ENCODE measurements at places on chromosomes 6 and 20.

DNA sequence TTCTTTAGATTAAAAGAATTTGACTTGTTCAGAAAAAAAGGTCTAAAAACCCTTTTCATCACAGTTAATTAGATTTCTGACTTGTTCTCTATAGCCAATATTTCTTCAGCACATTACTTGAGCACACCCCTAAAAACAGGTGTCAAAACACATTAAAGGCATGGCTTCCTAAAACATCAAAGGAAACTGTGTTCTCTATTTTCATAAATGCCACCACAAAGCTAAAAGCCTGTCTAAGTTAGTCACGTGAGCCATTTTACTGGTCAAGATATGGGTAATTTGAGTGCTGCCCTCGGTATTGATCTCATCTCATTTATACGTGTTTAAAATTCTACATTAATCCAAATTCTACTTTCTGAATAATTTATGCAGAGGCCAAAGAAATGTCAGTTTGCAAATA is 580.5 kb downstream of the HAO1 start:
- no peak for DNase-seq

DNA sequence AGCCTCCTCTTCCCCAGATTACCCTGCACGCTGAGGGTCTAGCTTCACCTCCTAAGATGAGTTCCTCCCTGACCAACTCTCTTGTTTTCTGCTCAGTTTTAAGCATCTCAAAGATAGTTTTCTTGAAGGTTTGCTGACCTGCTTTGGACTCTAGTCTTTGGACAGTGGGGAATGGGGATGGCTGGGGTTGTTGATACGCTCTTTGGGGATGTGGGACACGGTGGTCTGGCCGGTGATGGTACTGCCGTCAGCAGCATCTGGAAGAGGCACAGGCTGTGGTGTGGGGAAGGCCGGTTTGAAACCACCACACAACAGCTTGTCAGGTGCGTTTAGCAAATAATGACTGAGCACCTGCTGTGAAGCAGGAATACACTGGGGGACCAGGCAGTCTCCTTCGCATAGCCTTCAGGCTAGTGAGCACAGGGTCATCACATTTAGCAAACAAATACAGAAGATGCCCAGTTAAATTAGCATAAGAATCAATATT is 94.1 kb downstream of the TMEM242 start:
- no peak for DNase-seq

- DNase-seq = no peak
These were observed 20.0 kb downstream of the ZNF341 start for GRCh38 chr20:33751775-33752174.

- DNase-seq = no peak
These were observed 383.7 kb upstream of the IRAK1BP1 start for GRCh38 chr6:78483553-78484197.

- DNase-seq = no peak
These were observed 453.2 kb downstream of the QKI start for GRCh38 chr6:163867518-163868292.

- DNase-seq = no peak
These were observed 21.0 kb upstream of the GCLC start for GRCh38 chr6:53565886-53566285.

GRCh38 chr6:149053848-149054558 is 263.5 kb upstream of the TAB2 start:
- no peak for DNase-seq

DNA sequence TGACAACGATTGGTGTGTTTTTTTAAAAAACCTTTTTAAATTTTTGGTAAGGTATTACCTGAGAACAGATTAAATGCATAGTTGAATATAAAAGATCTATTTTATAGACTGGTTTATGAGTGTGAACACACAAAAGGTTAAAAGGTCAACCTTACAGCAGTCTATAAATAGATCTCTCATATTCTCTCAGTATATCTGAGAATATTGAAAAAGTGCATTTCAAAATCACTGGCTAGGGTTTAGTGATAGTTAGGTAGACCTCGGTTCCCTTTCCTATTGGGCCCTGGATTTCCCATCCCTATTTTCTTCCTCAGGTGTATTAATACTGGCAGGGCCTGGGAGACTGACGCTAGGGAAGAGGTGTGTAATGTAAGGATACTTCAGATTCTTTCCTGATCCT is 723 bp upstream of the ZNF451 start:
- no peak for DNase-seq

GRCh38 chr6:129576456-129576855 is 133.5 kb downstream of the ARHGAP18 start:
- DNase-seq = no peak

GRCh38 chr20:5156675-5157448 is 30.1 kb downstream of the CDS2 start:
- DNase-seq = no peak

- DNase-seq = no peak
These were observed 234.7 kb upstream of the FKBP1C start for GRCh38 chr6:62976566-62976965.

DNA sequence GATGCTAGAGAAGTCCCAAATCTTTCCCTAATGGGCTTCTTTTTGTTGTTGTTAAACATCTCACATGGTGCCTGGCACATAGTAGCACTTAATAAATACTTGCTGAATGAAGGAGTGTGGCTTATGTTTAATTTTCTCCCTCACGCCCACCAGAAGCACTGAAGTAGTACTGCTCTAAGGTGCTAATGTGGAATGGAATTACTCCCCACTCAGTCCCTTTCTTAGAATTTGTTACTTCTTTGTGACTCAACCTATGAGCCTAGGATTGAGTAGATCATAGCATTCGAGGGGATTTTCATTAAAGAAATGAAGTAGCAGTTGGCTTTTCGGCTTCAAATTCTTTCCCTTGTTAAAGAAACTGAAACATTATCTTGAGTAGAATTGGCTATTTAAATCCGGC is 192.8 kb downstream of the CLIC5 start:
- DNase-seq = no peak

DNA sequence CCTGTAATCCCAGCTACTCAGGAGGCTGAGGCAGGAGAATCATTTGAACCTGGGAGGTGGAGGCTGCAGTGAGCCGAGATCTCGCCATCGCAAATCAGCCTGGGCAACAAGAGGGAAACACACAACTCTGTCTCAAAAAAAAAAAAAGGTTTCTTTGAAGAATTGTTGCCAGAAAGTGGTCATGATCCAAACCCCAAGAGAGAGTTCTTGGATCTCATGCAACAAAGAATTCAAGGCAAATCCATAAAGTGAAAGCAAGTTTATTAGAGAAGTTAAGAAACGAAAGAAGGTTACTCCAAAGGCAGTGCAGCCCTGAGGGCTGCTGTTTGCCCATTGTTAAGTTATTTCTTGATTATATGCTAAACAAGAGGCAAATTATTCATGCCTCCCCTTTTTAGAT is 14.5 kb upstream of the KIFC1 start:
- DNase-seq = no peak

- no peak for DNase-seq
These were observed 7.9 kb downstream of the SDHAF4 start for GRCh38 chr6:70574643-70575042.

DNA sequence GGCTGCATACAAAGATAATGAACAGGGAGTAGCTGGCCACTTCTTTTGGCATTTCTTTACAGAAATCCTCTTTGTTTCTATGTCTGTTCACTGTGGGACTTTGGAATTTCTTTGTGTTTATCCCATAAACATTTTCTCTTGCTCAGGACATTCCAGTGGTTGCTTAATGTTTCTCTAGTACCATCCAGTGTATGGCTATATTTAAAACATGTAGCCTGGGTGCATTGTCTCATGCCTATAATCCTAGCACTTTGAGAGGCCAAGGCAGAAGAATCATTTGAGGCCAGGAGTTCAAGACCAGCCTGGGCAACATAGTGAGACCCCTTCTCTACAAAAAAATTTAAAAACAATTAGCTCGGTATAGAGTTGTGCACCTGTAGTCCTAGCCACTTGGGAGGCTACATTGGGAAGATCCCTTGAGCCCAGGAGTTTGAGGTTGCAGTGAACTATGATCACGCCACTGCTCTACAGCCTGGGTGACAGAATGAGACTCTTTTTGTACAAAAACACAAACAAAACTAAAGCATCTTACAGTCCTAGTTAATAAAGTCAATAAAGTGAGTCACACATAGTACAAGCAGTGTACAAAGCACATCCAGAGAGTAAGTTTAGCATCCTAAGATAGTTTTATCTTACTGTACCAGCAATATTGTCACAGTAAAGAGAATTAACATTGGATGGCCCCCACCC is 63.3 kb downstream of the ZFAND3 start:
- no peak for DNase-seq

DNA sequence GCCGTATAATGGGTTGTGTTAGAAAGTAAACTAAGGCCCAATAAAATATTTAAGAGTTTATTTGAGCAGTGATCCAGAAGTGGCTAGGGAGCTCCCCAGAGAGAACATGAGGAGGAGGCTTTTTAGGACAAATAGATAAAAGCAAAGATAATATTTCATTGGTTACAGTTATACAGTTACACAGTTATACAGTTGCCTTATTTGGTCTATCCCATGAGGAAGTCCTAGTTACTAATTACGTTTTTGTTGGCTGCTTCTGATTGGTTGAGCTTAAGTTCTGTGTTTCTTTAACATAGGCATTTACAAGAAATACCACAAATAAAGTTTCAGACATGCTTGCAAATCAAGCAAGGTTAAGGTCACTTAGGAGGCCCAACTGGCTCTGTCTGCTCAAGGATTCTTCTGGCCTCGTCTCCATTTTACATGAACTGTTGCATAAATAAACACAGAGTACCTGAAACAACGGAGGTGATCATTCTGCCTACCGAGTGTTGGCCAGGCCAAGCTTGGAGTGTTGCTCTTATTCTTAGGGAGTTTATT is 7.0 kb downstream of the UBD start:
- peak; percentile 86 for DNase-seq

DNA sequence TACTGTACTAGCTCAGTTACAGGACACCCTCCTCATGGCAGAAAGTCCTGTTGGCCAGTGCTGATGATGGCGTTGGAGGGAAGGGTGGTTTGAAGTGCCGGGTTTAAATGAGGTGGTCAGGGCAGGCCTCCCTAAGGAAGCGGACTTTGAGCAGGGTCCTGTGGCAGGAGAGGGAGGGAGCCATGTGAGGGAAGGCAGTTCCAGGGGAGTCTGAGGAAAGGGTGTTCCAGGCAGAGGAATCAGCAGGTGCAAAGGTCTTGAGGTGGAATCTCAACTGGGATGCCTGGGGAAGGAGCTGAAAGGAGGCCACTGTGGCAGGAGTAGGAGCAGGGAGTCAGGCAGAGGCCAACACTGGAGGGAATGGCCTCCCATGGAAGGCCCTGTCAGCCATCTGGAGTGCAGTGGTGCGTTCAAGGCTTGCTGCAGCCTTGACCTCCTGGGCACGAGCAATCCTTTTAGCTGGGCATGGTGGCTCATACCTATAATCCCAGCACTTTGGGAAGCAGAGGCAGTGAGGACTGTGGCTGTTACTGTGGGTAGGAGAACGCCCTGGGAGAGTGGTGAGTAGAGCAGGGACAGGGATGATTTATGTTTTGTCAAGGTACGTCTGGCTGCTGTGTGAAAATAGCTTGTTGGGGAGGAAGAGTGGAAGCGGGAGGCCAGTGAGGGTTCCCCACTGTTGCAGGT is 26.2 kb downstream of the VSTM2L start:
- no peak for DNase-seq

- no peak for DNase-seq
These were observed 9.9 kb upstream of the F13A1 start for GRCh38 chr6:6330407-6330806.

GRCh38 chr6:16470502-16471221 is 232.3 kb downstream of the GMPR start:
- no peak for DNase-seq

GRCh38 chr20:8067082-8067481 is 47.5 kb upstream of the TMX4 start:
- no peak for DNase-seq

- DNase-seq = peak; percentile 52
These were observed 45.9 kb downstream of the ZNF217 start for GRCh38 chr20:53547664-53548239.

GRCh38 chr6:129966125-129966524 is 52.3 kb upstream of the L3MBTL3 start:
- no peak for DNase-seq

GRCh38 chr6:54108271-54108670 is 3.0 kb upstream of the MLIP start:
- DNase-seq = no peak

GRCh38 chr20:54047720-54048119 is 22.7 kb downstream of the BCAS1 start:
- DNase-seq = no peak

GRCh38 chr6:73076211-73076954 is 148.9 kb downstream of the KHDC1L start:
- DNase-seq = no peak

GRCh38 chr20:51139891-51140290 is 117.0 kb upstream of the KCNG1 start:
- DNase-seq = no peak

DNA sequence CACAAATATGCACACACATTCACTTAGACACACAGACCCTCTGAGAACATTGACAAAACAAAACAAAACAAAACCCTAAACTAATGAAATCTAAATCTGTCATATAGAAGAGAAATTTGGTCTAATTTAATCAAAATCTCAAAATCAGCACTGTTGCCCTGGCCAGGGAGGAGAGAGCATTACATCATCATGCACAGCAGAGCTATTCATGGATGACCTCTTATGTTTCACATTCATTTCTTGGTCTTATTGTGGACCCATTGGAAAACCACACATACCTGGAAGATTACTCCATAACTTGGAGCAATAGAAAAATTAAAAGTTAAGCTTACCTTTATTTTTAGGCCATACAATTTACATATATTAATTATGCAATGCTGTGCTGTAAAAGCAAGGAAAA is 1223.6 kb upstream of the GJE1 start:
- no peak for DNase-seq

GRCh38 chr20:52529826-52530225 is 338.2 kb upstream of the ZFP64 start:
- DNase-seq = no peak

GRCh38 chr6:13924146-13924948 is 405 bp upstream of the RNF182 start:
- DNase-seq = peak; percentile 44

GRCh38 chr6:2911171-2911570 is 8.1 kb upstream of the SERPINB9 start:
- DNase-seq = no peak

- no peak for DNase-seq
These were observed 143.6 kb downstream of the VEGFA start for GRCh38 chr6:43913375-43914271.

DNA sequence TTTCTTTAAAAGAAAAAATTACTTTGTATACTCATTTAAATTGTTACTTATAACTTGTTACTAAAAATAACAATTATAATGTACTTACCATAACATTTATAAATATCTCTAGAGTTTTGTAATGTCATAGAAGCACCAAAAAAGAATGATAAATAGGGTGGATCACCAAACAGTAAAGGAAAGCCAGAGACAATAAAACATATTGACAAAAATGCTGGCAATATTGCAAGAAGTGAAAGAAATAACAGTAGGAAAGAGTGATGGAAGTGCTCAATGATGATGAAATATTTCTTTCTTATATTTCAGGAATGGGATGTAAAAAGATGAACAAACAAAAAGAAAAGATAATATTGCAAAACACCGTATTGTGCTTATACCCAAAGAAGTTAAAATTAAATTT is 301.7 kb downstream of the CENPW start:
- no peak for DNase-seq

GRCh38 chr6:143682805-143683204 is 5.0 kb downstream of the PHACTR2 start:
- no peak for DNase-seq

Measured in CD4-positive, alpha-beta T cell treated with Interferon alpha-2 for 1 hour (primary cell).